ENCODE measurements at places on chromosomes 6 and 20. TPM values are rescaled to one million over a fixed set of nuclear protein-coding genes. Genes with fewer than 3 reads are reported as not detected.

DNA sequence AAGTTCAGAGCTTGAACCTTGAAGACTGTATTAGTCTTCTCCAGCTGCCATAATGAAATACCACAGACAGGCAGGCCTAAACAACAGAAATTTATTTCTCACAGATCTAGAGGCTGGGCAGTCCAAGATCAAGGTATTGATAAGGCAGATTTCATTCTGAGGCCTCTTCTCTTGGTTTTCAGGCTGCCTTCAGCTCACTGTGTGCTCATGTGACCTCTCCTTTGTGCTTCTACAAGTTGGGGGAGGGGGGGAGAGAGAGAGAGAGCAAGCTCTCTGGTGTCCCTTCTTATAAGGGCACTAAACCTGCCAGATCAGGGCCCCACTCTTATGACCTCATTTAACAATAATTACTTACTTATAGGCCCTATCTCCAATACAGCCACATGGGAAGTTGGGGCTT lies 102.6 kb upstream of the RSPO3 start:
- DNase-seq, result no peak

DNA sequence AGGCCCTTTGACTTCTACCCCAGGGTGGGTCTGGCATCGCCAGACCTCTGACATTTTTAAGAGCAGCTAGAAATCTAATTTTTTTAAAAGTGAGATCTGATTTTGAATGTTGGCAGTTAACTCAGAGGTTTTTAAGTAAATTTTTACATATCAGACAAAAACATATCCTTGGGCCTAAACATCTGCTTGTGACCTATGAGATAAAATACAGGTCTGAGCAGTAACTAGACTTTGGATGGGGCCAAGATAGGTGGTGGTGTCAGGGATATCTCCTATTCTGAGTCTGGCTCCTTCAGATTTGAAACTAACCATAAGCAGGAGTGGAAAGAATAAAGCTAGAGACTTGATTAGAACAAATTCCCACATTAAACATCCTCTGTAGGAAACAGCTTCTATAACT lies 17.6 kb downstream of the RALY start:
- no peak for DNase-seq

DNA sequence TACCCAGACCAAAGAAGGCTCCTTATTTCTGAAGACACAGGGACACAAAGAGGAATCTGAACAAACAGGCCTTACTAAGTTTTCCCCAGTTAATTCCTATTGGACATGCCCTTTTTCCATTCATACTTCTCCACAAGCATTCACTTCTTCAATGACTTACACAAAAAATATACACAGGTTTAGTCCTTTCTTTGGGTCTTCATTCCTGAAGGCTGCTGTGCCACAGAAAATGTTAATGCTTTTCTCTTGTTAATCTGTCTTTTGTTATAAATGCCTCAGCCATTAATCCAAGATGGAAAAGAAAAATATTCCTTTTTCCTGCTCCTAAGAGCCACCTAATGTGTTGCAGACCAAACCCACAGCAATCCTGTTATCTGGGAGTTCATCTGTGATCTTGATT lies 71.2 kb downstream of the QRSL1 start:
- DNase-seq, result no peak

- no peak for DNase-seq
These were observed 149.9 kb downstream of the MYB start for GRCh38 chr6:135331002-135331401.

GRCh38 chr20:8997701-8998117 lies 71.2 kb upstream of the PLCB4 start:
- no peak for DNase-seq

GRCh38 chr6:169326067-169326799 lies 72.6 kb upstream of the THBS2 start:
- no peak for DNase-seq

GRCh38 chr20:48281501-48281900 lies 496.2 kb upstream of the SULF2 start:
- no peak for DNase-seq

Gene GLP1R
- 6.5 TPM for total RNA-seq

Data from Right ventricle myocardium superior (tissue), 1 donor.